ENCODE measurements at places on chromosomes 5 and 9. TPM values are rescaled to one million over a fixed set of nuclear protein-coding genes. Genes with fewer than 3 reads are reported as not detected.
A peak's percentile ranks its signal among the peaks of the same experiment; 100 is the strongest.

DNA sequence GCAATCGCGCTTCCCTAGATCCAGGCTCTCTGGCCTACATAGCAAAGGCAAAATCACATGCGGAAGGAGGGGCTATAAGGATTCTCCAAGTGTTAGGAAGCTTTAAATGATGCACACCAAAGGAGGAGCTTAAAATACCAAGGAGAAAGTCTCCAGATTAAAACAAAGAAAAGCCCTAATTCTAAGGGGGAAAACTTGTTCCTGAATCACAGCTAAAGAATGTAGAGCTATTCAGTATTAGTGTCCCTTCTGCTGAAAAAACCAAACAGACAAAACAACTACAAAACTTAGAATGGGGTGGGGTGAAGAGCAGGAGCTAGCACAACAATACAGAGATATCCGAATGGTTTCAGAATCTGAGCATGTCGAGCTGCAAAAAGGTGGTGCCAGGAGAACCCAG lies 213.7 kb downstream of the DCP2 start:
- DNase-seq: no peak

DNA sequence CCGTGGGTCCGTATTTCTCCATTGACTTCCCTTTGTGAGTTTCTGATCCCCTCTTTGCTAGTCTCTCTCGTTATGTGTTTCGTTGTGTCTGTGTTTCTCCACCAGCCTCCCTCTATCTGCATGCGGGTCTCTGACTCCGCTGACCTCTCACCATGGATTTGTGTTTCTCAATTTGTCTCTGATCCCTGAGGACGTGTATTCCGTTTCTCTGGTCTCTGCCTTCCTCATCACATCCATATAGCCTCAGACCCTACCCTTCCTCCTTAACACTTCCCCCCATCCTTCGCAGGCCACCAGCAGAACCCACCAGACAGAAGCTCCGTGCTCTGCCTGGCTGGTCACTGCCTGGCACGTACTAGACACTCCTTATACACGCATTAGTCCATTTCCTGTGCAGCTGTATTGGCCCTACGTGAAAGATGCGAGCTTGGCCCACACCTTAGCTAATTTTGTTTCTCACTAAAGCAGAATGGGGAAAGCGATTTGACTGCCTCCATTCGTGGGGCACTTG lies 631 bp downstream of the B4GALT7 start:
- DNase-seq: peak; percentile 43

DNA sequence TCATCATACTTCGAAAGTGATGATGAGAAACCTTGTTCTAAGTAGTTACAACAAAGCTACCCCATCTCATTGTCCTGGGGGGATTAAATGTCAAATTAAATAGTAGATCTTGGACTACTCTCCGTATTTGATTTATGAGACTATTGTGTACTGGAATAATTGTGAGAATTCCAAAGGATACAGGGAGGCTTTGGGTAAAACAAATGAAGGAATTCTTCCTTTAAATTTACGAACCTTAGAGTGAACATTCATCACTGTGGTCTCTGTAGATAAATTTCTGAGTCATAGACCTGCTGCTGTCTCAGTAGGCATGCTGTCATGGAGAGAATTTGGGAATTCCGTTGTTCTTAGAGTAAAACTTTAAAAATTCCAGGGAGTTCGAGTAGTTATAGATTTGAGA lies 836.2 kb downstream of the DNAH5 start:
- DNase-seq: no peak

DNA sequence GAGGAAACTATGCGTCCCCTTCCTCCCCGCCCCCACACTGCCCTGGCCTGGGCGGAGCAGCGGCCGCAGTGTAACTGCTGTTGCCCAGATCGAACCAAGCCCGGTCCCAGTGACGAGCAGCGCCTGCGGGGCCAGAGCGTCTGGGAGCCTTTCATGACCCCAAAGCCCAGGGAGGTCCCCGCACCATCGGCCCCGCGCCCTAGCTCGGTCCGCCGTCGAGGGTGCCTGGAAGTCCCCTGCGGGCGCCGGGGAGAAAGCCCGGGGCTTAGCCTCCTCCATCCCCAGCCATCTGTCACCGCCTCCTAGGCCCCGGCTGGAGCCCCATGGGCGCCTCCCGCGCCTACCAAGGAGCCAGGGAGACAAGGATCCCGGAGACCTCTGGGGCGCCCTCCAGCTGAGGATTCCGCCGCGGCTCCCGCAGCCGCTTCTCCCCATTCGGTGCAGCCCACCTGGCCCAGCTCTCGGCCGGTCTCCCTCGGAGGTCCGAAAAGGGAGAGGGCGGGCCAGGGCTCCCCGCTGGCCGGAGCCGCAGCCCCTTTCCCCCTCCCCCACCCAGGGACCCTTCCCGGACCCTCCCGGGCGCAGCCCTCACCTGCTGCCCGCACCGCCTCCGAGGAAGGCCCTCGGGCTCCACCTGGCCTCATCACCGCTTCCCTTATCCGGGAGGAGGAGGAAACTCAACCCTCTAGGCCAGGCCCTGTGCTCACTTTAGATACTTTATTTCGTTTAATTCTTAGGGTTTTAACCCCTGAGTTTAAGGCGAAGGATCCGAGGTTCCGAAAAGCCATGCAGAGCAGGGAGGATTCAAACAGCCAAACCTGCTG lies 45.6 kb downstream of the APTX start:
- DNase-seq: no peak

GRCh38 chr9:98010445-98010844 lies 27.3 kb downstream of the ANP32B start:
- DNase-seq: no peak

DNA sequence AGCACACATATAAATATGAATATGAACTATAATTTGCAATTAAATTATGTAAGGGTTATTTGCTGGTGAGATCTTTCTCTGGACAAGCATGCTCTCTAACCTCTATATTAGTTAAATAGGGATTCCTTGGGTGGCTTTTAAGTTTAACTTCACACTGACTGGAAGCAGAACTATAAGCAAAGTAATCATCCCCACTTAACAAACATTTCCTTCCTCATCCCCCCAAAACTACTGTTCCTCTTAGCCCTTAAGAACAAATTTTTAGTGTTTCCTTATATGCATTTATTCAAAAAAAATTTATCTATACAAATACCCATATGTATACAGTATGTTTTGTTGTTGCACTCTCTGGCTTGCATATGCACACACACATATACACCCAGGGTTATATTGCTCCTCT lies 512.1 kb upstream of the MEF2C start:
- DNase-seq: no peak

- peak; percentile 14 for DNase-seq
These were observed 136.2 kb downstream of the BARX1 start for GRCh38 chr9:93818827-93819472.

DNA sequence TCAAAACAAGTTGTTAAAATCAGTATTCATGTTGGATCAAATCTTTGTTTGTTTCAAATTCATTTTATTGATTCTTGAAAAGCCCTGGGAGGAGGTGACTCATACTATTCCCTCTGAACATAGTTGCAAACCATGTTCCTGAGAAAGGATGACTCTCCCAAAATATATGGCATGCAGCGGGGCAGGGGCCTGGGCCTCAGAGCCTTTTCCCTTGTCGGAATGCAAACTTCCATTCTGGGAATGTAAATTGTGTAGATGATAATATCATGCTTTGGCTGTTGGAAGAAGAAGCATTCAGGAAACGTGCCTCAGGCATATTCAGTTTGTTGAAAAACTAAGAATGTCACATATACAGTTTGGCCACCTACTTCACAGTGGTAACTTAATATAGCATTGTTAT lies 242.0 kb downstream of the AUH start:
- DNase-seq: no peak

- DNase-seq: no peak
These were observed 93.6 kb upstream of the TNC start for GRCh38 chr9:115211413-115212124.

DNA sequence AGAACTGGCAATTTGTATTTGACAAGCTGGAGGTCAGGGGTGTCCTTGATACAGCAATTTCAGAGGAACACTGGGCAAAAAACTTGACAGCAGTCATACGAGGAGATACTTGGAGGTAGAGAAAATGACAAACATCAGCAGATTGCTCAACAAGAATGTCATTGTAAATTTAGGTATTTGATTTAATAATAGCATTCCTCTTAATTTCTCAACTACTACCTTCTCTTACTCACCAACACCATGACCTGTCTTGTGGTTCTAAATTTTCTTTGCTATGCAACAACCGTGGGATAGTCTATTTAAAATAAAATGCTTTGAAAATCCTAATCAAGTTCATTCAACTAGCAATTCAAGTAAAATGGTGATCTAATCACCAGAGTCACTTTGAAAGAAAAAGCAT lies 128.4 kb downstream of the DNAH5 start:
- no peak for DNase-seq

GRCh38 chr9:93053781-93054331 lies 4.6 kb upstream of the SUSD3 start:
- no peak for DNase-seq

DNA sequence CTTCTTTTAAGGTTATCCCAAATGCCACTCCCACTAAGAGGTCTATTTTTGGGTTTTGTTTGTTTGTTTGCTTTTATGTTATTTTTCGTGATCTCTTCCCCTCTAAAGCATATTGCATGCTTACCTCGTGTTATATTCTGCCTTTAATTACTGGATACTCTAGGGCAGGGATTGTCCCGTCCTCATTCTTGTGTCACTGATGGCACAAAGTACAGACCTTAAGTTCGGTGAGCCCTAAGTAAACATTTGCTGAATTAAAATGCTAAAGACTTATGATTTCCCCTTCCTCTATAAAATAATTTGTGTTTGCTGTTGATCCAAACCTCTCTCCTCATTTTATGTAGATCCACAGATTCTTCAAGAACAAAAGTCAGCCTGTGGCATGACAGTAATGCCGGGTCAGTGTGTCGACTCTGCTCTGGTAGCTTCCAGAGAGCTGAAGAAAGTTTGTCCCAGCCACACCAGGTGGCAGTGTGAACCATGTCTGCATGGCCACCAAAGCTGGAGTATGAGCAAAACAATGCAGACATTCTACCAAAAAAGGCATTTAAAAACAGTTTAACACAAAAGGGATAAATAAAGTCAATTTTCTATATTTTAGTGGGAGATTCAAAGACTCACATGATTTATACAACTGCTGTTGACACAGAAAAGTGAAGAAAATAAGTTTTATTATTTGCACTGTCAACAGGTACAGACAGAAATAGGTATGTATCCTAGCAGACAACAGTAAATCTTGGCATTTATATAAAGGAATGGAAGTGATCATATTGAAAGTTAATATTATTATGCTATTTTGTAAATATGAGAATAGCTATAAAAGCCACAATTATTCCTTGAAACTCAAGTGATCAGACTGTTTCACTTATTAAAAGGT lies 17.9 kb upstream of the POC5 start:
- DNase-seq: peak; percentile 49

- DNase-seq: no peak
These were observed 26.3 kb upstream of the NDFIP1 start for GRCh38 chr5:142082182-142082781.

GRCh38 chr9:128523199-128523925 lies 18.8 kb downstream of the GLE1 start:
- peak; percentile 15 for DNase-seq

DNA sequence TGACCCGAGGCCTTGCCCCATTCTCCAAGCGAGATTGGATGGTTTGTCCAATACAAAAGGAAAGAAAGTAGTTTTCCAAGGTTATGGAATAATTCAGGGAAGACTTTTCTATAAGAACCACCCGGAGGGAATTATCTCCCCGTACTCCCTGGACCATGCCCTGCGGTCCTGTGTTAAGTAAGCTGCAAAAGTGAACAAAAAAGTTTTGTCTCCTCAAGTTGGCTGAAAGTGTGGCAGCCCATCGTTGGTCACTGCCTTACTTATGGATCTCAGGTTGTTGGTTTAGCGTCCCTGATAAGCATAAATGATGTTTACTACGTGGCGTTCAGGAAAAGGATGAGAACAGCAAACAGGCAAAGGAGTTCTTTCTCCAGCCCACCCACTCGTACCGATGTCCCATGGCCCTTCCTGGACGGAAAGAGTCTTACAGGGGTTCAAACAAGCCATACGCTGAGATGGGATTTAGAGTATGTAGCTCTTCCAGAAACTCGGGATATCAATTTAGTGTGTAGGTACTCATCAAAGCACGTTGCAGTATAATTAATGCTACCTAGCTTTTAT lies 413 bp upstream of the AUH start:
- no peak for DNase-seq

DNA sequence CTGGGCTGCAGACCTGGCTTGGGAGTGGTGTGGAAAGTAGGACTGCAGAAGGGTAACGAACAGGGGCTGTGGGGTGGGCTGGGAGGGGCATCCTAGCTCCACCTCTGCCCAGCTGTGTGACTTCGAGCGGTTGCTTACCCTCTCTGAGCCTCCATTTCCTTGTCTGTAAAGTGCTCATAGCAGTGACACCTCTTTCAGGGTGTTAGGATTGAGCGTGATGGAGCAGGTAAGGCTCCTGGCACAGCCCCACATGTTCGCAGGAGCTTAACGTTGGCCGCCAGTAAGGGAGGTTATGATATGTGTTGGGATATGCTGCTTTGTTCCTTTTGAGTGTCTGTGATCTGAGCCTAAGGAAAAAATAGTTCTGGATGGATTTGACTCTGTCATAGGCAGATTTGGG lies 2.1 kb downstream of the NDST1 start:
- no peak for DNase-seq

DNA sequence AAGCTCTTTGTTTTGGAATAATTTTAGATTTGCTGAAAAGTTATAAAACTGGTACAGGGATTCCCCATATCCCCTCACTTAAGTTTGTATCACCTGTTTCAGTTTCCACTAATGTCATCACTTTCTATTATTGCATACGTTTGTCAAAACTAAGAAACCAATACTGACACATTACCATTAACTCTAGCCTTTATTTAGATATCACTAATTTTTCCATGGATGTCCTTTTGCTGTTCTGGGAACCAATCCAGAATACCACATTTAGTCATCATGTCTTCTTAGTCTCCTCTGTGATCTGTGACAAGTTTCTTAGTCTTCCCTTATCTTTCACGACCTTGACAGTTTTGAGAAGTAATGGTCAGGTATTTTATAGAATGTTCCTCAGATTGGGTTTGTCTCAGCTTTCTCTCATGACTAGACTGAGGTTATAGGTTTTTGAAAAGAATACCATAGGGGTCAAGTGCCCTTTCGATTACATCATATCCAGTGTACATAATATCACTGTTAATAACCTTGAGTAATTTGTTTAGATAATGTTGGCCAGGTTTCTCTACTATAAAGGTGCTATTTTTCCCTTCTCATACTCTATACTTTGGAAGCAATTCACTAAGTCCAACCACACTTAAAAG lies 51.9 kb upstream of the NMUR2 start:
- no peak for DNase-seq

- DNase-seq: no peak
These were observed 8.1 kb upstream of the PRR16 start for GRCh38 chr5:120456006-120456405.

- no peak for DNase-seq
These were observed 1.1 kb downstream of the HEXB start for GRCh38 chr5:74685979-74686631.

DNA sequence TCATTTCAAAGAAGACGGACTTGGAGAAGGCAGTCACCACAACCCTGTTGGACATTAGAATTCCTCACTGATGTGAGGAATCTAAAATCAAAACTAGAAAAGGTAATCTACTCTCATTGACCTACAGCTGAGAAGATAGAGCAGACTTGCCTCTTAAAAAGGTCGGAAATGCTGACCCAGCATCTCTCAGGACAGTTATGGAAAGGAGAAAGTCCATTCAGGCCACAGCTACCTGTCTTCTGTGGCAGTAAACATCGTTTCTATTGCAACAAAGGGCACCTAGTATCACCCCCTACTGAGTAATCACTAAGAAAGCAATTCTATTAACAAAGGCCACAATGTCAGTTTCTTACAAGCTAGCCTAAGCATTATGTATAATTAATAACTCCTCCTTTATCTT lies 601.7 kb downstream of the PRELID2 start:
- no peak for DNase-seq

Gene ABO
- total RNA-seq: 0.20 TPM

Gene DOCK8
- 207 TPM for total RNA-seq

Gene HEXB
- total RNA-seq: 55.5 TPM

Gene GHR
- total RNA-seq: not detected

Gene UBE2QL1
- total RNA-seq: not detected

Gene PIP5KL1
- 1.4 TPM for total RNA-seq
